ENCODE measurements at places on chromosomes 6 and 20.

DNA sequence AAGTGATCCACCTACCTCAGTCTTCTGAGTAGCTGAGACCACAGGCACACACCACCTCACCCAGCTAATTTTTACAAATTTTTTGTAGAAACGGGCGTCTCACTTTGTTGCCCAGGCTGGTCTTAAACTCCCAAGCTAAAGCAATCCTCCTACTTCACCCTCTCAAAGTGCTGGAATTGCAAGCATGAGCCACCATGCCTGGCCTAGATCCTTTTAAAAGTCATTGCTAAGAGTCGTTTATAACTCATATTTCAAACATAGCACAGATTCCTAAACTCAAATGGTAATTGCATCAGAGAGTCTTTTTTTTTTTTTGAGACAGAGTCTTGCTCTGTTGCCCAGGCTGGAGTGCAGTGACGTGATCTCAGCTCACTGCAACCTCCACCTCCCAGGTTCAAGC, 7.7 kb upstream of the SAMHD1 start:
- no peak for DNase-seq

GRCh38 chr20:12906361-12906760, 102.4 kb upstream of the SPTLC3 start:
- no peak for DNase-seq

DNA sequence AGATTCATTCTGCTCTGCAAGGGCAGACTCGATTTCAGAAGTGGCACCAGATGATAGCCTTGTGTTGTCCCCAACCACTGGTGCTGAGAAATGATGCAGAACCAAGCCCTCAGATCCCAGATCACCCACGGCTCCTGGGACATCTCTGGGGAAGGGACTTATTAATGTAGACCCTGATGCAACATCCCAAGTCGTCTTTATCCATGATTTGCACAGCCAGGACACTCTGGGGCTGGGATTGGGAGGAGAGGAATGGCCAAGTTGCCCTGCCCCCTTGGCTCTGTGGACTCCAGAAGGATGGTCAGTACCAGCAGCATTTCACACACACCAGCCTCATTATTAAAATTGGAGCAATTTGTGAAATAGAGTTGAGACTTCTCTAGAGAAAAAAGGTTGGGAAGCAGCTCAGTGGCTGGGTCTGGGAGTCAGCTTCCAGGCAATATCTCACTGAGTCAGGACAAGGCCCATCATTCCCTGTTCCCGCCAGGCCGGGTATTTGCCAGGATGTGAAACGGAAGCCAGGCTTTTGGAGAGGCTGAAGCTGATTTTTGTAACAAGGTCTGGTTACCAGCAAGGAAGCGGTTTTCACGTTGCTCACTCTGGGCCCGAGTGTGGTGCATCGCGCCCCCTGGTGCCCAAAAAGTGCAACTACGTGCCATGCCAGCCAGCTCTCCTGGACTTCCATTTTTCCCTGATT, 67.4 kb downstream of the ZBTB2 start:
- peak; percentile 81 for DNase-seq

- no peak for DNase-seq
Observed at GRCh38 chr6:11732036-11732631, 46.5 kb downstream of the ADTRP start.

- DNase-seq, result no peak
Observed at GRCh38 chr6:35496036-35496840, 641 bp downstream of the TEAD3 start.

- no peak for DNase-seq
Observed at GRCh38 chr20:53226826-53227225, 254.7 kb downstream of the TSHZ2 start.

DNA sequence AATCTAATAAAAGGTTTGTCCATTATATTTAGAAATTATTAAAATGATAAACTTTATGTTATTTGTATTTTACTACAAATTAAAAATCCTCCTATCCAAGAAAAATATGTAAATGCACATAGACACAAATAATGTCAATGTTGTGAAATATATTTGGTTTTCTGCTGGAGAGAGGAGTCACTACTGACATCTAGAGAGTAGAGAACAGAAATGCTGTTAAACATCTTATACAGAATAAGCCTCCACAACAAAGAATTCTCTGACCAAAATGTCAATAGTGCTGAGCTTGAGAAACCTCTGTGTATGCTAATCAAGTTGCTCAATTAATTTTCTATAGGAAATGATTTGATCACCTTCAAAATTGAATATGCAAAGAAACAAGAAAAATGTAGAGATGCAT, 12.4 kb downstream of the HTR1B start:
- DNase-seq, result no peak

DNA sequence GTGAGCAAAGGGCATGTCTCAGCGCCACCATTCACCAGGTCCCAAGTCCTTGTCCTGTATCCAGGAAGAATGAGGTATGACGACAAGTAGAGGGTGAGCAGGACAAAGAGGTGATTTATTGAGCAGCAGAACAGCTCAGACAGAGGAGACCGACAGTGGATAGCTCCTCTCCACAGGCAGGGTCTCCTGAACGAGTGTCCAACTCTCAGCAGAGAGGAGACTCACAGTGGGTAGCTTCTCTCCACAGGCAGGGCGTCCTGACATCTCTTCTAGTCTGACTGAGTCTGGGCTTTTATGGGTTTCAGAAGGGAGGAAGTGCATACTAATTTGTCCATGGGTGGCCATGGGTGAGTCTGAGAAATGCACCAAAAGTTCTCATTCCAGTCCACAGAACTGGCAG, 204.7 kb downstream of the ANKRD60 start:
- DNase-seq, result no peak

DNA sequence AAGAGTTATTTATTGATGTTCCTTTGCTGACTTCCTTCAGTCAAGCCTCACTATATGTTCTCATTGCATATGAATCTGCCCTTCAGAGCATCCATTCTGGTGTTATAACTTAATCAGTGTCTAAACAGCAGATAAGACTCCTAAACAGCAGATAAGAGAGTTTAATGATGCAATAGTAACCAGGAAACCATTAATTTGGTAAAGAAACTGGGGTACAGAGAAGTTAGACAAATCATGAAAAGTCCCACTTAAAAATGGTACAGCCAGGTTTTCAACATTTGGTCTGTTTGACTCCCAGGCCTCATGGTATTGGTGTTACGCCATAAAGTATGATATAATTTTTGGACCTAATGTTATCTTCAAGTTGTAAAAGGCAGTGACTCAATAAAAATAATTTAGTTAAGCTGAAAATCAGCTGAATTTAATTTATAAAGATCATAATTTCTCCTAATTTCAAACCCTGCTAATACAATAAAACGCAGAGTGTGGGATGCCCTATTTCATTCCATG, 127.4 kb upstream of the DST start:
- DNase-seq, result no peak

DNA sequence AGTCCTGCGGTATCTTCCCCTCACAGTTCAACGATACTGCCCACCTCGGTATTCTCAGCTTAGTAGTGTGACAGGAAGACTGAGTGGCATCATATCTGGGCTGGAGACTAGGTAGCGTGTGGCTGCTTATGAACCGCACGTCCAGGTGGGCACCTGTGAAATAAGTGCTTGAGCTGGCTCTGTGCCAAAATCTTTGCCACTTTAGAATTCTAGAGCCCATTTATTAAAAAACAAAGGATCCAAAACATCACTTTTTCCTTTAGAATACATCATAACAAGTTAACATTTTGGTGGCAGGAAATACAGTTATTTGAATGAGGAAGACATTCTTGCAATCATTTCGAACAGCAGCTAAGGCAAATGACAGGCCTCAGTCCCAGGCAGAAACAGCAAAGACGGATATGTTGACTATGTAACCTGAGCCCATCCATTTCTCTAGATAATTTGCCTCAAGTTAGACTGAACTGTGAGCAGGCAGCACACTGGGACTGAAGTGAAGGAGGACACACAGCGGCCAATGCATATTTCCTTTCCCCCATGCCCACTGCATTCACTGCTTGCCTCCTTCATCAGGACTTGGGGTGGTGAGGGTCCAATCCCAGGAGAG, 136.6 kb downstream of the GMDS start:
- DNase-seq, result no peak

DNA sequence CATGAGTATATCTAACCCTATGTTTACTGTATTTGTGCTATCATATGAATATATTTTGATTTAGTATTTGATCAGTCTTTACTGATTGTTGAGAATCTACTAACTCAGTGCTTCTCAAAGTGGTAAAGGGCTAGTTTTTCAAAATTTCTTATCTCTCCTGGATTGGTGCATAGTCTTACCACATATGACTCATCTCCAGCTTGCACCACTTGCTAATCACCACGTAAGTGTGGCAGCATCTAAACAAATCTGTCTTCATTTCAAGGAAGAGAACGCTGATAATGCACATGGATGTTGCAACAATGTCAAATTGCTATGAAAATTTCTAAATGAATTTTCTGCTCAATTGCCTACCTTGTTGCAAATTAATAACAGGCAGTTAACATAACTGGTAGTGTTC, 299.5 kb downstream of the PAX1 start:
- no peak for DNase-seq

GRCh38 chr6:168368066-168368820, 48.7 kb upstream of the DACT2 start:
- no peak for DNase-seq

DNA sequence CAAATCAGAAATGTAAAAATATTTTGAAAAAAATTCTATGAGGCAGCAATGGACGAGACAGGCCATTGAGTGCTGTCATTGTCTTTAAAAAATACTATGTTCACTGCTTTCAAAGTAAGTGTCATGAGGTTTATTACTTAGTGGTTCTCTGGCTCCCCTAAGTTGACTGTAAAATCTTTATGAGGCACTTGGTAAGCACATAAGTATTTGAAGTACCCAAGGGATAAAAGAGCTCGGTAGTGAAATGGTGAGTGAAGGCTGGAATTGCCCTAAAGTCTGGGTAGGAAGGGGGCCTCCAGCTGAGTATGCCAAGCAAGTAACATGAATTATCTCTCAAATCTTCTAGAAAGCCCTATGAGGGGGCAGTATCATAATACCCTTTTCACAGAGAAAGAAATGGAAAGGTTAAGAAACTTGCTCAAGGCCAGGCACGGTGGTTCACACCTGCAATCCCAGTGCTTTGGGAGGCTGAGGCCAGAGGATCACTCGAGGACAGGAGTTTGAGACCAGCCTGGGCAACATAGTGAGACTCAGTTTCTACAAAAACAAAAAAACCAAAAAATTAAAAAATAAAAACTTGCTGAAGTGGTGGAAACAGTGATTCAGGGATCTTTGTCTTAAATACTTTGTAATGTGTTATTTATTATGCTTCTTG, 5.5 kb upstream of the CTCFL start:
- DNase-seq, result no peak

- DNase-seq, result no peak
Observed at GRCh38 chr6:13796781-13797180, 17.6 kb downstream of the MCUR1 start.

DNA sequence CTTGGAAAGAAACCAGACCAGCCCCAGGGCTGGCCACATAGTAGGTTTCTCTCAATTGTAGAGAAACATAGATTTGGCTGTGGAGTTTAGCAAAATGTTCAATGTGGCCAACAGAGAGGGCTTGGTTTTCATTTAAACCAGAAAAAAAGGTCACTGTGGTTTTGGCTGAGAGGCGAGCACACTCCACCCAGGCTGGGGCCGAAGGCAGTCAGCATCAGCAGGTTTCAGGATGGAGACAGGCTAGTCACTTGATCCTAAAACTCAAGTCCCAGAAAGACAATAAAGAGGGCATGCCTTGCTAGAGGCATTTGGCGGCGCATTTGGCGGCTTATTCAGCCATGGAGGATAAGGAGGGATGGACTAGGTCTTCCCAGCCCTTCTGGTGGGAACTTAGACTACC, 73.1 kb downstream of the PRND start:
- no peak for DNase-seq

DNA sequence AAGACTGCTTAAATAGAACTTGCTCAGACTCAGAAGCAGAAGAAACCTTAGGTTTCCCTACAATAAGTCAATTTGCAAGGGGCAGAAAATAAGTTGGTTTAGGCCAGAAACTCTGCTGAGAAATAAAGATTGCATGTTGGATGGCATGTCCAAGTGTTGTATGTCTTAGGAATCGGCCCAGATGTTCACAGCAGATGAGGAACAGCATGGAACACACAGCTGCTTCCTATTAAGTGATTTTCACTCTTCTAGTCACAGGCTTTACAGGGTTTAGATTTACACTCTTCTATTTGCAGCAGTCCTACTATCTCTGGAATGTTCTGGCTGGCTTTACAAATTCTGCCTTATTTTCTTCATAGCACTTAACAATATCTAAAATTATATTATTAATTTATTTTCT, 3.2 kb downstream of the ZKSCAN4 start:
- DNase-seq, result peak; percentile 31

DNA sequence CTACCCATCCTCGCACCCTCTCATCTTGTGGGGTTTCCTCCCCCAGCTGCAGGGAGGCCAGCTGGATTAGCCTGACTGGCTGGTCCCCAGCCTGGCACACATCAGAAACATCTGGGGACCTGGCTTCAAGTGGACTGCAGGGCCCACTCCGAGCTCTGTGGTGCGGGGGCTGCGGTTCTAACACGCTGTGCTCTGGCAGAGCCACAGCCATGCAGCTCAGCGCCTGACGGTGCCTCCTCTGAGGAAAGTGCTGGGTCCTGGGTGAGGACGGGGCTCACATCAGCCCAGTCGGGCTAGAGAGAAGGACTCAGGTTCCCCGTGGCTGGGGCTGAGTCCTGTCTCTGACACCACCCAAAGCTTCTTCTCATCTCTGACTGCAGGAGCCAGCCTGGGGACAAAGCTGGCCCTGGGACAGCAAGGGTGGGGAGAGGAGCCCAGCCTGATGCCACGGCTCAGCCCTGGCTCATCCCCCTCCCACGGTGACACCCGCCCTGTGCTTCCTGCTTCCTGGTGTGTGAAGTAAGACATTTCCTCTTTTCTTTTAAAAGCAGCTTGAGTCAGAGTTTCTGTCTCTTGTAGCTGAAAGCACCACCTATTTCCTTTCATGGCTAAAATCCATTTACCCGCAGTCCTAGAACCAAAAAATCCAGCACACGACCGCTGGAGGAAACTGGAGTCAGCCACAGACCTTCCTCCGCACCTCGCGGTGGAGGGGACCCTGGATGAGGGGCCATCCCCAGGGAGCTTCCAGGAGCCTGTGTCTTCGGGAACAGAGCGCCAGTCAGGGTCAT, 127.4 kb upstream of the AFDN start:
- DNase-seq, result no peak

GRCh38 chr20:20450521-20450920, 82.6 kb downstream of the INSM1 start:
- DNase-seq, result peak; percentile 22

DNA sequence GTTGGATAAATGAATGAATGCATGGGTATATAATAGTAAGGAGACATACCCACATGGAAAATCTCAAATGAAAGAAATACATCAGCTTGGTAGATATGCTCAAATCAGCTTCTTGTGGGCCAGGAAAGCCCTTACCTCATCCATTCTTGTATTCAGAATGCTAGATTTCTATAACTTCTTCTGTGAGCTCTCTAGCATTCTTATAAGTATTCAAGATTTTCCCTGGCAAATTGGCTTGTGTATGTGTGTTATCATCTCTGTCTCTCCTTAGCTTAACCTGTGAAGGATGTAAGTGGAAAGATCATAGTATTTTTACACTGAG, 100.8 kb downstream of the OR2B2 start:
- DNase-seq, result no peak

DNA sequence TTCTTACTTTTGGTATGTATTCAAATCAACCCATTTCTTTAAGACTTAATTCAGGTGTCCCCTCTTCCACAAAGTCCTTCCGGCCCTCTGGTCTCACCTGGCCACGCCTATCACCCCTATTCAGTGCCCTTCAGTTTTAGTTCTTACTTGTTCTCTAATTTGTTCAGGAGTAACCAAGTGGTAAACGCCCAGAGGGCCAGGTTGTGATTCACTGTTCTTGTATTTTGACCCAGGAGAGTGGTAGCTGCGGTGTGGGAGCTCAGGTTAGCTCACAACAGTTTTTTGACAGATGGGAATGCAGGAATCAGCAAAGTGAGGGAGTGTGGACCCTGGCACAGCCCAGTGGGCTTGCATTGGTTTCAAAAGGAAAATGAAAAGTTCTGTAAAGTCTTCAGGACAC, 81.7 kb upstream of the RIPOR2 start:
- DNase-seq, result no peak
